ENCODE measurements at places on chromosomes 4 and X. TPM values are rescaled to one million over a fixed set of nuclear protein-coding genes. Genes with fewer than 3 reads are reported as not detected.

GRCh38 chrX:12977761-12978204 lies 2.9 kb downstream of the TMSB4X start:
- no peak for DNase-seq

DNA sequence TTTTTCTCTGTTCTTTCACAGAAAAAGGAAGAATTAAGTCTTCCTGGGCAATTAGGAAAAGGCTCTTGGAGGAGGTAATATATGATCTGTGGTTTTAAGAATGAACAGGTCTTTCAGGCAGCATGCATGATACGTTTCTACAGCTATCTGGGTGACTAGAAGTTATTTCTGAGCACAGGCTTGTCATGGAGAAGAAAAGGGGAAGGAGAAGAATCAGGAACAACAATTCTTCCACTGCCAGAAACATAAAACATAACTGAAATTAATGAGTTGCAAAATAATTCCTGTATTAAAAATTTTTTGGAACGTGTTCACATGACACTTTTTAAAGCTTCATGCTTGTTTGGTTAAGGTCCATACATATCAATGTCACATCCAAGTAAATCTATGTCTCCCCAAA lies 17.7 kb upstream of the STIM2 start:
- DNase-seq: no peak

Gene PITX2
- total RNA-seq: 0.09 TPM

GRCh38 chr4:177860171-177860570 lies 417.9 kb upstream of the AGA start:
- no peak for DNase-seq

Gene TMEM154
- total RNA-seq: 15.2 TPM

Data from activated CD4-positive, alpha-beta T cell treated with anti-CD3 and anti-CD28 coated beads for 36 hours (primary cell).